ENCODE measurements at places on chromosomes 3 and 15.

- no peak for DNase-seq
These were observed 72.8 kb upstream of the AADACL2 start for GRCh38 chr3:151660885-151661284.

DNA sequence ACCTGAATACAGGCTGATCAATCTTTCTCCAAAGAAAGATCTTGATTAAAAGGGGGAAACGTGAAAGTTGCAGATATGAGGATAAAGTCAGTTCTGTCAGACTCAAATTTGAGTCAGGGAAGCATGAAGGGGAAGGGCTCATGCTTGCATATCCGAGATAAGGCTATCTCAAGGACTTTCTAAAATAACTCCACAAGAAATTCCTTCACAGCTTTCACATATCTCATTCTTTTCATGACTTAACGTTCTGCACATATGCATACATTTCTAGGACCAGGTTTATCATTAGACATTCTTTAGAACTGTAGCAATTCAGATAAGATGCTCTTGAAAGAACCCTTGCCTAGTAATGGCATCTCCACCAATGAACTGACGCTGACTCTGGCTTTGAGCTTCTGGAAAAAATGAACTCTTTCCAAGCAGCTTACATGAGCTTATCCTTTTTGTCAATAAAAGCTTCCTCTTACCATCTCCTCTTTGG lies 15.9 kb downstream of the SH3GL3 start:
- DNase-seq = no peak

DNA sequence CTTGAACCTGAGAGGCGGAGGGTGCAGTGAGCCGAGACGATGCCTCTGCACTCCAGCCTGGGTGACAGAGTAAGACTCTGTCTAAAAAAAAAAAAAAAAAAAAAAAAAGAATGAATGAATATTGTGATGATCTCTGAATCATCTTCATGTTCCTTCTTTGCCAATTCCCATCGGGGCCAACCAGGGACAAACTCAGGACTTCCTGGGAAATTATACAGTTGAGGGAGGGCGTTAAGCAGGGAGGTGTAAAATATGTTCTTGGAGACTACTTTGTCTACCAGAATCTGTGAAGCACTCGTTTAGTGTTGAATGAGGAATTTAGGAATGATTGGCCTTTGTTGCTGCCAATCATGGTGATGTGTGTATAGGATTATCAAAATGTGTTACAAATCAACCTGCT lies 210.6 kb downstream of the PTPRG start:
- DNase-seq = no peak

DNA sequence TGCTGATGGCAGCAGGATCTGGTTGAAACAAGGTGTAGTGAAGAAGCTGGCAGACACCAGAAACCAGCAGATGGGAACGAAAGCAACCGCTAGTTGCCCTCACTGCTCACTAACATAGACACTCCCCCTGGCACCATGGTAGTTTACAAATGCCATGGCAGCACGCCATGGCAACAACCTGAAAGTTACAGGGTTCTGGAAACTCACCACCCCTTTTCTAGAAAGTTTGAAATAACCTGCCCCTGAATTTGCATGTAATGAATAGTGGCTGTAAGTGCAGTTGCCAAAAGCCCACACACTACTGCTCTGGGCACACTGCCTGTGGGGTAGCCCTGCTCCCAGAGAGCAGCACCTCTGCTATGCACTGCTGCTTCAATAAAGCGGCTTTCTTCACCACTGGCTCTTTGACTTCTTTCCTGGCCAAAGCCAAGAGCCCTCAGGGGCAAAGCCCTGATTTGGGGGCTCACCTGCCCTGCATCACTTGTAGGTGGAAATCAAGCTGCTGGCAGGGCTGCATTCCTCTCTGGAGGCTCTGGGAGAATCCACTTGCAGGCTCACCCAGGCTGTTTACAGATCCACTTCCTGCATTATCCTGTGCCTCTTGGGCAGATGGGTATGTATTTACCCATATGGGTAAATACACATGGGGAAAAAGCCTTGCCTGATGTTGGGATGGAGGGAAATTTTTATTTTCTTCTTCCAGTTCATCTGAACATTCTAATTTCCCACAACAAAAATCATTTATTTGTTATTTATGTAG lies 2.0 kb upstream of the GP9 start:
- no peak for DNase-seq

- no peak for DNase-seq
These were observed 7.0 kb downstream of the ARIH1 start for GRCh38 chr15:72481015-72481659.

DNA sequence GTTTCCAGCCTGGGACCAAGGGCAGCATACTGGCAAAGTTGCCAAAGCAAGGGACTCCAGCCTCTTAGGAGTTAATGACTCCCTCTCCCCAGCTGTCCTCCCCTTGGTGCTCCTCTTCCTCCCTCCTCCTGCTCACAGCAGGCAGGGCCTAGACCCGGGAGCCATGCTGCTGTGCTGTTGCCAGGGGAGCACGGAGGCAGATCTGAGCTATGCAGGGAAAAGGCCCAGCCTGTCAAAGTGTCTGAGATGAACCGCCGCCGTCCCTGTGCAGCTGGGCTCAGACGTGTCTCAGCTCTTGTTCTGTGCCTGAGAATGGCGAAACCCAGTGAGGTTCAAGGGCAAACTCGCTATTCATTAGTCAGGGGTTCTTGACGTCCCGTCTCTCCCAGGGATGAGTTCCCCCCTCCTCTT lies 60.8 kb upstream of the POLG start:
- DNase-seq = no peak

DNA sequence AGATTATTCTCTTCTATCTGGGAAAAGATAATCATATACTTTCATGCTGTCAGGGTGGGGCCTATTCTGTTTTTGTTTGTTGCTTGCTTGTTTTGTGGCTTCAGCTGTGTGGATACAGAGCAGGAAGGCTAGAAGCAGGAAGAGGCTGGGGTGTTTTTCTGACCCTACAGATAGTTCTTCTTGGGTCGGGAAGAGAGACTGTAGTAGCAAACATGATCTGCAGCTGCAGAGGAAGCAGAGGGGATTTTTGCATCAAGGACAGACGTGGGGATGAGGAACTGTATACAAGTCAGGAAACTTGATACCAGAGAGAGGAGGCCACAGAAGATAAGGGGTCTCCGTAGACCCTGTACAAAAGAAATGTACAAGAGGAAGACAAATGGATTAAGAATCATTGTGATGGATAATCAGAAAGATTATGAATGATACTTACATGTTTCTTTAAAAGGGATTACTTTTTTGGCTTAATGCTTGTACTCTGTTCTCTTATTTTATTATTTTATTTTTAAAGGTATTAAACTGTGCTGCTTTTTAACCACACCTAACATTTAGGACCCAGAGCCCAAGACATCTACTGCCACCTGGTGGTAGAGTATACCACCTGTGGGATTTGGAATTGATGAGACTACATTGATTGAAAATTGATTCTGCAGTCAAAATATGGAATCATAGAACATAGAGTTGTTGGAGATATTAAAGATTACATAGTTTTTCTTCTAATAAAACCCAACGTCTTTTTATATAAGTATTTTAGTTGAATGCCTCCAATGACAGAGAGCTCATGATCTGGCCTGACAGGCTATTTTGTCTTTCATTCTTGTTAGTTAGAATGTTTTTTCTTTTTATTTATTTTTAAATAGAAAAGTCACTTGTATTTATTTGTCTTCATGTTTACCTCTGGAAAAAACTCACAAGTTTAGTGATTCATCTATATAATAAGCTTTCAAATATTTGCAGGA lies 87.3 kb upstream of the ROPN1 start:
- DNase-seq = no peak

DNA sequence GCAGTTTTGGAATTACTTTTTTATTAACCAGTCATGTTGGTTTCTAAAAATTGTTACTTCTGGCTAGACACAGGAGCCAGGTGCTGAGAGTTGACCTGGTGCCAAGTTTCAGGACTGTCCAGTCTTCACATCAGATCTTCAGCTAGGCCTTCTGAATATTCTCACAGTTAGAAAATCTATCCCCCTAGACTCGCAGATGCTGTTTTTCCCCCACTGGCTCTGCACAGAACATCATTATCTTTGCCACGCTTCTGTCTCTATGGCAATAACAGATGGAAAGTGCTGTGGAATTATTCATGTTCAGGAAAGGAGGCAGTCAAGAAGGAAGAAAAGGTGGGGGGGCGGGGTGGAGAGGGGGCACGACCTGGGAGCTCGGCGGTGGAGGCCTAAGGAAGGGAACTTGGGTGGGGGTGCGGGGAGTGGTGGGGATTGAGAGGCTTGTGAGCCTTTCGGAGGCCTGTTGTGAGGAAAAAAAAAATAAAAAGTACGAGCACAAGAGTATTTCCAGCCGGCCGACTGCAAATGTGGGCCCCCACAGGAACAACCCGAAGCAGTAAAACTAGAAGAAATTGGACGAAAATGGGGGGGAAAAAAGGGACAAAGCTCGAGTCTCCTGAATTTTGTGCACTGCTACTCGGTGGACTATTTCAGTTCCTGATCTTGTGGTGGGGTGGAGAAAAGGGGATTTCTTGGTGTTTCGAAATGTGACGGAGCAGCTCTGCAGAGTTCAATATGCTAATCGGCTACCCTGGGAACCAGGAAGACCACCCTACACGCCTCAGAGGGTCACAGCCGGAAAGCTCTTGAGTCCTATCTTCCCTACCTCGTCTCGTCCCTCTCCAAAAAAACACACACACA lies 1.5 kb upstream of the SKIL start:
- no peak for DNase-seq

DNA sequence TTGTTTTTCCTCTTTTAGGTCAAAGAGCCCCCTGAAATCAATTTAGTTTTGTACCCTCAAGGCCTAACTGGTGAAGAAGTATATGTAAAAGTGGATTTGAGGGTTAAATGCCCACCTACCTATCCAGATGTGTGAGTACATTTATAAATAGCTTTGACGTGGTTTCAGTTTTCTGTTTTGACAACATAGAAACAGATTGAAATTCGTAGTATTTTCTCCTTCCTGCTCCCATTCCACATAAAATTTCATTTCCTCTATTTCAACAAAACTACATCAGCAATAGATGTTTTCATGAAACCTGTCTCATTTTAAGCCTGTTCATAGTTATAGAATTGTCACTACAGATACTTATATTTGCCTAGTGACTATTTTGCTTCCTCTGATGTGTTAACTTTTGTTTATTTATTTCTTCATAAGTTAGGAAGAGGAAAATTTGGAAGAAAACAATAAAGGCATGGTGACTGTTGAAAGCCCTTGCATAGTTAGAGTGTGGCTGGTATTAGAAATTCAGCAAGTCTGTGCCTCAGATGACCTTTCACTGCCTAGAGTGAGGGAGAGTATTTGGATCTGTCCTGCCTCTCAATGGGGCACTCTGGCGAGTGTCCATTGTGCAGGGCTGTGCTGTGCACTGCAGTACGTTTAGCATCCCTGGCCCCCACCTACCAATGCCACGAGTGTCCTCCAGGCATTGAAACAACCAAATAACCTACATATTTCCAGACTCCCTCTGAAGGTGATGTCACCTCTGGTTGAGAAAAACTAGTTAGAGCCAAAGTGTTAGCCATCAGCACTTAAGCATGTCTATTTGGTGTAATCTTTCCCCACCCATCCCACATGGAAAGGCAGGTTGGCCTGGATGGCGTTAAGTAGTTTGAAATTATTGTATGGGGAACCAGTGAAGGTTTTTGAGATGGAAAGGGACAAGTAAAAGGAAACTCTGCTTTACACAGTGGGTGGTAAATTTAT lies 5.9 kb downstream of the EIF2AK4 start:
- no peak for DNase-seq

DNA sequence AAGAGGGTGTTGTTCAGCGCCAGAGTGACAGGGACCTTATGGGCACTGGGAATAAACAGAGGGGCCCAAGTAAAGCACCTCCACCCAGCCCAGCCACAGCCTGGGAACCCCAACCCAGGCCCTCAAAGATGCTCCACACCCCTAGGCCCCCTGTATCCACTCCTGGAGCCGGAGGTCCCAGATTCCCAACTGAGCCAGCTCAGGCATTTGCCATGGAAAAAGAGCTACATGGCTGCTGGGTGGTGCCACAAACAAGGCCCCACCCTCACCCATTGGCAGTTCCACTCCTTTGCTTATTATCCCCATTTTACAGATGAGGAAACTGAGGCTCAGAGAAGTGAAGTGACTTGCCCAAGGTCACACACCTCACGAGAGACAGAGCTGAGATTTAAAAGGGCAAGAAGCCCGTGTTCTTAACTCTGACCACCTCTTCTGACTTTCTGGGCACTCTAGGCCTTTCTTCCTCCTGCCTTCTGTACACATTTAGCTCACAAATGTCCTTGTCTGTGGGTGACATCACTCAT lies 16.9 kb downstream of the ANPEP start:
- DNase-seq = no peak

- no peak for DNase-seq
These were observed 31.7 kb downstream of the TMEM212 start for GRCh38 chr3:171874879-171875278.

- DNase-seq = no peak
These were observed 52.4 kb upstream of the BLM start for GRCh38 chr15:90664650-90665287.

- DNase-seq = no peak
These were observed 76.1 kb upstream of the PLSCR4 start for GRCh38 chr3:146326875-146327543.

GRCh38 chr3:171871392-171872274 lies 28.5 kb downstream of the TMEM212 start:
- no peak for DNase-seq

Measured in stimulated activated CD4-positive, alpha-beta T cell treated with anti-CD3 and anti-CD28 coated beads, Interleukin-1b, Interleukin-23, amount 100 ng/mL, for 1 hour (primary cell).